HCT116 (cell line): ENCODE measurements at places on chromosomes 4 and X. TPM values are rescaled to one million over a fixed set of nuclear protein-coding genes. Genes with fewer than 3 reads are reported as not detected.

DNA sequence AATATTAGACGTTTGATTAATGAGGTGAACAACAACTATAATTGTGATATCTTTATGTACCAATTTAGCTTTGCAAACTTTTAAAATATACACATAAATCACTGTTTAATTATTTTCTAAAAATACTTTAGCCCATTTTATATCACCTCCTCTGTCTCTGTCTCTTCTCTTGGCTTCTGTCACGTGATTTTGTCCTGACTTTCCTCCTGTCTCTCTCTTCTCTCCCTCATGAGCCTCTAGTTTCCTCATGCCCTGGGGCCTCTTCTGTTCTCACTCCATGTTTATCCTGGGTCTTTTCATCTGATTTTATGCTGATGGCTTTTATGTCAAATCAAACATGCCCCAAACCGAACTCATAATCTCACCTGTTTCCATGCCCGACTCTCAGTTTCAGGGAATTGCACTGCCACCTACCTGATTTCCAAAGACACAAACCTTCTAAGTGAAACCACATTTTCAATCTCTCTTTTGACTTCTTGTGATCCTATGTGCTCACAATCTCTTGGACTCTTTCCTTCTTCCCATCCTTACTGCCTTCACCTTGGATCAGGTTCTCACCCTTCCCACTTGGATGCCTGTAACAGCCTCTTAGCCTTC is 303.0 kb upstream of the GALNT7 start:
- DNase-seq: no peak

- no peak for DNase-seq
Observed at GRCh38 chr4:55296096-55296495, 49.9 kb upstream of the SRD5A3 start.

GRCh38 chr4:141004823-141005222 is 128.4 kb downstream of the RNF150 start:
- DNase-seq: no peak

- DNase-seq: no peak
Observed at GRCh38 chrX:107760304-107761077, 15.1 kb downstream of the TSC22D3 start.

DNA sequence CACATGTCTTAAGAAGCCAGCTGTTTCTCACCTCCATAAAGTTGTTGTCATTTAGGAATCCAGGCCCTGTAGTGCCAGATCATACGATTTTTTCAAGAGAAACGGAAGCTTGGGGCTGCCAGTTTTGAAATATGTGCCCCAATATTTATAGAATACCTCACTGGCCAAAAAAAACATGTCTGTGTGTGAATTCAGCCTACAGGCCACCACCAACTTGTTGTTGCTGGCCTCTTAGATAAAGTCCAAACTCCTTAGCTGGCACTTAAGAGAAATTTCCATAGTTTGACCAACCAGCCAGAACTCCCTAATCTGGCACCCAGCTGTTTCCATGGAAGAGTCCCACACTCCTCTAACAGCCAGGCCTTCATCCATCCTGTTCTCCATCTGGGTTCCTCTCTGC is 74.1 kb downstream of the WDR19 start:
- no peak for DNase-seq

GRCh38 chrX:39905946-39906345 is 191.8 kb downstream of the BCOR start:
- DNase-seq: no peak

DNA sequence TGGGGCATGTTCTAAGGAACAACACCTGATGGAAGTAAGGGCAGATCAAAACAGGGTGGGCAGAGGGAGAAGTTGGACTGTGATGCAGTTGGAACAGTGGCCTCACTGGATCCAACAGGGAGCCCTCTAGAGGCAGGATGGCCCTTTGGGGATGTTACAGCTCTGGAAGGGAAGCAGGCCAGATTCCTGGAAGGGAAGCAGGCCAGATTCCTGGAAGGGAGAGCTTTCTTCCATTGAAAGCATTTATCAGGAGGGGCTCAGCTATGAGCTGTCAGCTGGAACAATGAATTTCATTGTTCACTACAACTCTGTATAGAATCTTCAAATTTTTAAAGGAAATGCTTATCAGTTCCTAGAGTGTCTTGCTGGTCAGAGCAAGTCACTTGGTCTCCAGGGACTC is 17.7 kb downstream of the IL15 start:
- no peak for DNase-seq

DNA sequence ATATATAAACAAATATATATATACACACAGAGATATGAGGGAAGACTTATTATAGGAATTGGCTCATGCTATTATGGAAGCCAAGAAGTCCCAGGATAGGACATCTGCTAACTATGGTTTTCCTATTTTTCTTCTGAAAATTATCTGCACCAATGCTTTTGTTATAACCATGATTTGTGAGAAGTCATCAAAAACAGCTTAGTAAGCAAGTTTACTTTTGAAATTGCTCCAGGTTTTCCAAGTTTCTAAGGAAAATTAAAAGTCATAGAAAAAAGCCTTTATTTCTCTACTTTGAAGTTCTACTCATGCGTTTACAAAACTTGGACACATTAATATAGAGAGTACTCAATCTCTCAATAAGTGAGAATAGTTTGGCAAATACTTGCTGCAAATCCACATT is 213.1 kb downstream of the TRAM1L1 start:
- no peak for DNase-seq

DNA sequence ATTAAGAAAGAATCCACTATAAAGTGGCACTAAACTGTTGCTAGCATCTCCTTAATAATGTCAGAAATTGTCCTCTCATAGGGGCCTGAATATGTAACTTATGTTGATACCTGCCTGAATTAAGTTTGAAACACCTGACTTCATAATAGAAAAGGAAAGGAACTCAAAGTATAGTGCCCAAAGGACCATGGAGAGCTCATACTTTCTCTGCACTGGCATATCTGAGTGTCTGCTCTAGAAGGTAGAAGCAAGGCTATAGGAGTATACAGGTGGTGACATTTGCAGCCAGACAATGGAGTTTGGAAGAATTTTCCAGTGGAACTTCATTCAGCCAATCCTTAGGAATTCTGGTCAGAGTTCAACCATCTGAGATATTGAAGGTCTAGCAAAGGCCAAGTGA is 988.9 kb downstream of the RAB28 start:
- DNase-seq: no peak

DNA sequence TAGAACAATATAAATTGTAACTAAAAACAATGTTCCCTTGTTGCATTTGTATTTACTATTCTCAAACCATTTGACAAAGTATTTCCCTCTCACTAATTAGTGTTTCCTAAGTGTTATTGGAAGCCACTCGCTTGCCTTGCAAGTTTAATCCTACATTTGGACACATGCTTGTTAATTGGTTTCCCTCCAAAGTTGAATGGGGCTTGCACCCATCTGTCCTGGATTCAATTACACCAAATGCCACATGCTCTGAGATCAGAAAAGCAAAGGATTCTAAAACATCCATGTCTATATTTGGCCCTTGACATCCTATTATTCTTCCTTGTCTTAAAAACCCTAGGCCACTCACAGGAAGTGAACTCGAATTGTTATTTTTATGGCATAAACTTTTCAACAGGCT is 146.6 kb downstream of the AMELX start:
- DNase-seq: no peak

DNA sequence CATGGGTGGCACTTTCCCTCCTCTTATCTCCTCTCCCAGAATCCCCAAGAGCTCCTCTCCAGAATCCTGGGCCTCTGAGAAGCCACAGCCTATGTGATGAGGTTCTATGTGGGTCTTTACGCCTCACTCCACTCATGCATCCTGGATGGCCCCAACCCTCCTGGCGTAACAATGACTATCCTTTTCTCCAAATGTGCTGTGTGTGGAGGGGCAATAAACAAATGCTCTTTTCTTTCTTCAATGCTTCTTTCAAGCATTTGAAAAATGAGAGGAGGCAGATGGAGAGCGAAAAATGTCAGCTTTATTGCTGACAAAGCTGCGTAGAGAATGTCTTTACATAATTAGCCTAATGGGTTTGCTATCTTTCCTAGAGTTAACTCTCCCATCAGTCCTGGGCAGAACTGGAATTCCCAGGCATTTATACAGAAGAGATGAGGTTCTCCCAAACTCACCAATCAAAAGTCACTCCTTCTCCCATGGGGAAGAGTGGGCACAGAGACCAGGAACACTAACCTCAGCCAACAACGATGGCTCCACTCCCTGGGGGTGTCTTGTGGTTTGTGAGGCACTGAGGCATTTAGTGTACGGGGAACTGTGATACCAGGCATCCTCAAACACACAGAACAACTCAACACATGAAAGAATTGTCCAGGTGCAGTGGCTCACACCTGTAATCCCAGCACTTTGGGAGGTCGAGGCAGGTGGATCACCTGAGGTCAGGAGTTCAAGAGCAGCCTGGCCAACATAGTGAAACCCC is 118.9 kb upstream of the SLC34A2 start:
- no peak for DNase-seq

GRCh38 chrX:254630-255215 is 26.5 kb upstream of the PLCXD1 start:
- DNase-seq: no peak

- DNase-seq: no peak
Observed at GRCh38 chrX:41085512-41085877, 250 bp downstream of the USP9X start.

DNA sequence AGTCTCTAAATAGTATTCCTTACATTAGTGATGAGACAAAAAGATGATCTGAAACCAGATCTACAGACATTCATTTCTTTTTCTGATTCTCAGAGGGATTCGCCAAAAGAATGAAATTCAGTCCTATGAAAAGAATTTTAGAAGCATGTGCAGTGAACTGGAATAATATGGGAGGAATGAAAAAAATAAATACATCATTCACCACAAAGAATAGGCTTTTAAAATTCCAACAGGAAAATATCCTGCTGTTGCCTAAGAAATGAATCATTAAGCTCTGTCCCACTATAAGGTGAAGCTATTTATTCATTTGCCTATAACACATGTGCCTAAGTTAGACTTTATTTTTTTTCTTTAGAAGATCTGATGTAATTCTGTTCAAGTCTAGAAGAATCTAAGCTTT is 165.9 kb downstream of the IL15 start:
- DNase-seq: no peak

DNA sequence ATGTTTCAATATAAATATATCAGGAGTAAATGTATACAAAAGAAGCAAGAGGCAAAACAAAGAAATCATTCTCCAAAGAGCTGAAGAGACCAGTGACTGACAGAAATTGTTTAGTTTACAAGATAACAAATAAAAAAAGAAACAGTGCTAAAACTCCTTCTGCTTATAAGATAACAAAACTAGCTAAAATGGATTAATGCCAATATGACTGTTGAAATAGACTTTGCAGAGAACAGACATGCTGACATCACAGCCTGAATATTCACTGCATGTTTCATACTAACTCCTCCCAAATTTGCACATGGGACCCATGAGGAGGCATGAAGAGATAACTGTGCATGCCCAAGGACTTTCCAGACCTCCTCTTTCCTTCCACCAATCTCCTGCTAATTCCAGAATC is 6.2 kb upstream of the GABRA4 start:
- DNase-seq: no peak

DNA sequence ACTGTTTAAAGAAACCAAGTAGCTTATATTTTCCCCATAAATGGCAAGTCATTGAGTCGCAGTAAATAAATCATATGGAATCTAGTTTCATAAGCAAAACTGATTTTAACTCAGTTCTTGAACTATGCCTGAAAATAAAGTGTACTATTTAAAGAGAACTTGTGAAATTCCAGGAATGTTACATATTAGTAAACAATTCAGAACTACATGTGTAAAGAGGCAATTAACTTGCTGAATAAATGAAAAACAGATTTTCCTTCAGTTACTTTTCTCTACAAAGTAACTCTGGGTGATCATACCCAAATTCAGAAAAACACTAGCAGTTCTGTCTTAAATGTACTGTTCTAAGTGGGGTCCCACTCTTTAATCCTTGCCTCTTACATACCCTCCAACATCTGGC is 236.1 kb upstream of the EDNRA start:
- DNase-seq: no peak

- DNase-seq: no peak
Observed at GRCh38 chr4:108031427-108032083, 41.9 kb downstream of the HADH start.

GRCh38 chrX:69192603-69193002 is 27.4 kb upstream of the PJA1 start:
- DNase-seq: no peak

DNA sequence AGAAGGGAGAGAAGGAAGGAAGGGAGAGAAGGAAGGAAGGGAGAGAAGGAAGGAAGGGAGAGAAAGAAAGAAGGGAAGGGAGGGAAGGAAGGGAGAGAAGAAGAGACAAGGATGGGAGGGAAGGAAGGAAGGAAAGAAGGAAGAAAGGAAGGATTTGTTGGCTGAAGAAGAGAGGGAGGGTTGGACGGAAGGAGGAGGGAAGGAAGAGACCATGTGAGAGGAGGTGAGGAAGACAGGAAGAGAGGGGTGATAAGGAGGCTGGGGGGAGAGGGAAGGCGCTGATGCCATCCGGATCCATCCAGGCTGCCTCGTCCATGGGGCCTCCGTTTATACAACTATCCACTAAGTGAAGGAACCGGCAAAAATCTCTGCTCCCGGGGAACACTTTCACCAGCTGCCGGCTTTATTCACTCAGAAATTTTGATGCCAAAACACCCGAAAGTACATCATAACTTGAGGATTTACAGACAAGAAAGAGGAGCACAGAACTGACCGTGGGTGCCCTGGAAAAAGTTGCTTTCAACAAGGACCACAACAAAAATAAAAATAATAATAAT is 14.9 kb downstream of the DHRSX start:
- DNase-seq: no peak

DNA sequence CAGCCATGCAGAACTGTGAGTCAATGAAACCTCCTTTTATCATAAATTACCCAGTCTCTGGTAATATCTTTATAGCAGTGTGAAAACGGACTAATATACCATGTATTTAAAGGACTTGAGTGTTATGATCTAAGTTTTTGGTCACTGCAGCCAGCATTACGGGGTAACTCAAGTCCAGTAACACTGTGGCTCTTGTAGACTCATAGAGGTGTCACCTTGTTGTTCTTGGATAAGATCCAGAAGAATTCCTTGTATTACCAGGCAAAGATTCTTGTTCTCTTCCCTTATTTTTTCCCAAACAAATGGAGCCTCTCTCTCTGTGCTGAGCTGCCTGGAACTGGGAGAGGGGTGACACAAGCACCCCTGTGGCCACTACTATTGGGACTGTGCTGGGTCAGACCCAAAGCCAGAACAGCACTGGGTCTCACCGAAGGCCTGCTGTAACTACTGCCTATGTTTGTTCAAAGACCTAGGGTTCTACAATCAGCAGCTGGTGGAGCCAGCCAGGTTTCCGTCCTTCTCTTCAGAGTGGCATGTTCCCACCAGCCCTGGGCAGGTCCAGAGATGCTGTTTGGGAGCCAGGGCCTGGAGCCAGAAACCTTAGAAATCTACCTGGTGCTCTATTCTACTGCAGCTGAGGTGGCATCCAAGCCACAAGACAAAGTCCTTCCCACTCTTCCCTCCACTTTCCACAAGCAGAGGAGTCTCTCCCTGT is 43.7 kb upstream of the MED14 start:
- DNase-seq: peak; percentile 36

- DNase-seq: no peak
Observed at GRCh38 chrX:136714626-136715599, 65.8 kb downstream of the ARHGEF6 start.

TRIM60 gene
- not detected for total RNA-seq

CFP gene
- 1.3 TPM for total RNA-seq

STS gene
- 0.54 TPM for total RNA-seq

DUSP21 gene
- total RNA-seq: not detected

NPY1R gene
- total RNA-seq: 0.39 TPM

CT47A1 gene
- total RNA-seq: not detected

LAMP2 gene
- total RNA-seq: 41.1 TPM

TCEAL9 gene
- total RNA-seq: 28.8 TPM

TMEM164 gene
- total RNA-seq: 18.7 TPM

EGFL6 gene
- not detected for total RNA-seq

MAPK10 gene
- total RNA-seq: 0.52 TPM

STK26 gene
- 30.5 TPM for total RNA-seq

POU4F2 gene
- not detected for total RNA-seq

GAGE12F gene
- not detected for total RNA-seq
